Lower lobe of right lung (tissue), 2 donors: ENCODE measurements at places on chromosomes 6 and 20. TPM values are rescaled to one million over a fixed set of nuclear protein-coding genes. Genes with fewer than 3 reads are reported as not detected.

DNA sequence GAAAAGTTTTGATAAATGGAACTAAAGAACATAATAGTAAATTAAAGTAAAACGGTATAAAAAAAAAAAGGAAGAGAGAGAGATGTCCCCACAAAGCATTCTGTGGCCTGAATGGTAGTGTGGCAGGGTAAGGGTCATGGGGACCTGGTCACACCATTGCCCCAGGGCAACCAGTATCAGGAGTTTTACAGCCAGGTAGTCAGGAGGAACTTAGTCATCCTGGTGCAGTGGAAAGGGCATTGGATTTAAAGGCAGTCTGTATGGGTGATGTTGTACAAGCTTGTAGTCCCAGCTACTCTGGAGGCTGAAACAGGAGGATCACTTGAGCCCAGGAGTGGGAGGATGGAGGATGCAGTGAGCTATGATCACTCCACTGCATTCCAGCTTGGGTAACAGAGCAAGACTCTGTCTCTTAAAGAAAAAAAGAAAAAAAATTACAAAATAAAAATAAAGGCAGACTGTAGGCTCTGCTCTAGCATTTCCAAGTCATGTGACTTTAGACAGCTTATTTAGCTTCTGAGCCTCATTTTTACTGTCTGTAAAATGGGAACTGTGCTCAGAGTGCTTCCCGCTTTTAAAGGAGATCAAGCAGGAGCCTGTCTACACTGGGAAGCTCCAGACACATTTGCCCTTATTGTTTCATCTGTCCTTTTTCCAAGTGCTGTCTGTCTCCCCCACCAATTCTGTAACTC is 112.8 kb upstream of the ARMC2 start:
- H3K4me3 ChIP-seq, result no peak overlapping the region

Gene LY6G6D
- total RNA-seq, result not detected

DNA sequence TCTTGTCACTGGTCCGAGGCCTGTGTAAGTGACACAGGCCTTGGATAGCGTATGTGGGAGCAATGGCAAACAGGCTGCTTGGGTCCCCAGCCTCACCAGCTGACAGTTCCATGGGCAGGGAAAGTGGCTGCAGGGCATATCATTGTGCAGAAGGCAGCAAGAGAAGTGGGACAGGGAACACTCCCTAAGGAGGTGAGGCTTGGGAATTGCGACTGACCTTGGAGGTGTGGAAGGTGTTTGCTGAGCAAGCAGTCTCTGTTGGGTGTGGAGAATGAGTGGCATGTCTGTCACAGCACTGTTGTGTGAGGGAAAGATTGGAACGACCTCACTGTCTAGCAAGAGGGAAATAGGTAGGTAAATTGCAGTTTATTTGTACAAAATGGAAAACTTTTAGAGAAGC is 16.8 kb downstream of the POFUT1 start:
- no peak for DNase-seq
- peaks cover 70% of the 10 kb centered on the region for H3K36me3 ChIP-seq
- no peaks in the 10 kb centered on the region for H3K27me3 ChIP-seq
- peaks cover 15% of the 10 kb centered on the region for H3K4me1 ChIP-seq
- no peak overlapping the region for H3K4me3 ChIP-seq
- no peak overlapping the region for H3K27ac ChIP-seq

Gene LCA5
- 7.1 TPM for total RNA-seq

DNA sequence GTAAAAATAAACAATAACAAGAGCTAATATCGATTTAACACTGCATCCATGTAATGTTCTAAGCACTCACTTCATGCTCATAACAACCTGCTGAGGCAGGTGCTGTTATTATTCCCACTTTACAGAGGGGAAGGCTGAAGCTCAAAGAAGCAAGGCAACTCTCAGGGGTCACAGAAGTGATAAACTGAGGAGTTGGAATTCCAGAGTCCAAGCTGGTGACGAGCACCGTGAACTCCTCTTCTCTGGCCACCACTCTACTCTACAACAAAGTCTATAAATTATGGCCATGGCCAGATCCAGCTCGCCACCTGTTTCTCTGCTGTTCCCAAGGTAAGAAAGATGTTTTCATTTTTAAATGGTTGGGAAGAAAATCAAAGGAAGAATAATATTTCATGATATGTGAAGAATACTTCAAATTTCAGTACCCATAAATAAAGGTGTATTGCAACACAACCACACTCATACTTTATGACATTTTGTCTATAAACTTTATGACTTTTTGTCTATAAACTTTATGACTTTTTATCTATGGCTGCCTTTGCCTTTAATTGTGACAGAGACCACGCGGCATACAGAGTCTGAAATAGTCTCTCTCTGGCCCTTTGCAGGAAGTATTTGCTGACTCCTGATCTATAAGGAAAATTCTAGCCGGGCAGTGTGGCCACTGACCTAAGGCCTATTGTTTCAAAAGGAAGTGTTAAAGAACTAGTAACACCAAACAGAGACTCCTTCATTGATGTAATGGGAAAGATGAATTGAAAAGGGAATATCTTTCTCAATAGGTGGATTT is 113.2 kb upstream of the KCNG1 start:
- no peak for DNase-seq
- H3K4me1 ChIP-seq, result no peaks in the 10 kb centered on the region
- H3K4me3 ChIP-seq, result no peak overlapping the region
- H3K27me3 ChIP-seq, result no peaks in the 10 kb centered on the region
- no peak overlapping the region for H3K27ac ChIP-seq
- H3K36me3 ChIP-seq, result no peaks in the 10 kb centered on the region

DNA sequence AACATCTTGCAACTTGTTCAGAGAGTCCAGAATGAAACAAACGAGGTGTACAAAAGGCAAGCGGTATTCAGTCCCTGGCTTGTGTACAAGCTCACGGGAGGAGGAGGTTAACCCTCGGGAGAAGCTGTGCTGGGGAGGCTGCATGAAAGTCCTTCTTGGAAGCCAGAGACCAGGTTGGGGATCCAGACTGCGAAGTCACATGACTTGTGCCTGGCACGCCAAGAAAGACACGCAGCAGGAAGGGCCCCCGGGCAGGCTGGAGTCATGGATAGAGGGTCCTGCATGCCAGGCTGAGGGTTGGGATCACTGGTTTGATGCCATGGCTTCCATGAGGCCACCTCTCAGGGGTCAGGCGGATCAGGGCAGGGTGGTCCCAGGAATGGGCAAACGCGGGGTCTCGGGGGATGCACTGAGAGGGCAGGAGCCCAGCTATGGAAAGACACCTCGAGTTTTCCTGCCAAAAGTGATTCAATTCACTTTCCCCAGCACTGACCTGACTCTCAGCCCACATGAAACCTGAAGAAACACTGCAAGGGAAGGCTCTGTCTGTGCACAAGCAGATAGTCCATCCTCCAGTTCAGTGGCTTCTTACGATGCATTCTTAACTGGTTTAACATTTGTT is 79.4 kb downstream of the DLL1 start:
- no peaks in the 10 kb centered on the region for H3K4me1 ChIP-seq
- H3K36me3 ChIP-seq, result no peaks in the 10 kb centered on the region
- H3K27ac ChIP-seq, result no peak overlapping the region
- DNase-seq, result no peak
- peaks cover 23% of the 10 kb centered on the region for H3K27me3 ChIP-seq
- H3K4me3 ChIP-seq, result no peak overlapping the region

GRCh38 chr6:106790935-106791334 is 161.6 kb downstream of the QRSL1 start:
- no peak overlapping the region for H3K4me3 ChIP-seq
- no peaks in the 10 kb centered on the region for H3K4me1 ChIP-seq
- no peaks in the 10 kb centered on the region for H3K27me3 ChIP-seq

Gene MTRF1L
- total RNA-seq, result 15.6 TPM

DNA sequence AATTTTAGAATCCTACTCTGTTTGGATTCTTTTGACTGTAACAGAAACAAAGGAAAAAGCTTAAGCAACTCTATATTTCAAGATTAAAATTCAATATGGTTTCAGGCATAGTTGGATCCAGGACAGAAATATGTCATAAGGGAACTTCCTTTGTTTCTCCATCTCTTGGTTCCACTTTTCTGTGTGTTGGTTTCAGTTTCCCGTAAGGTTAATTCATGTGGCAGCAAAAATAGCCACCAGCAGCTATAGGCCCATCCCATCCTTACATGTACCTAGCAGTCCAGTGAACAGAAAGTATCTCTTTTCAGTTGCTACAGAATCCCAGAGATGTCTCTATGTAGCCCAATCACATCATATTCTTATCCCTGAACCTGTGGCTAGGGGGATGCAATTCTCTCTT is 8.8 kb upstream of the FAM8A1 start:
- no peak overlapping the region for H3K4me3 ChIP-seq
- no peaks in the 10 kb centered on the region for H3K4me1 ChIP-seq
- H3K36me3 ChIP-seq, result no peaks in the 10 kb centered on the region
- no peak overlapping the region for H3K27ac ChIP-seq
- no peak for DNase-seq

Gene LGSN
- total RNA-seq, result 1.7 TPM

DNA sequence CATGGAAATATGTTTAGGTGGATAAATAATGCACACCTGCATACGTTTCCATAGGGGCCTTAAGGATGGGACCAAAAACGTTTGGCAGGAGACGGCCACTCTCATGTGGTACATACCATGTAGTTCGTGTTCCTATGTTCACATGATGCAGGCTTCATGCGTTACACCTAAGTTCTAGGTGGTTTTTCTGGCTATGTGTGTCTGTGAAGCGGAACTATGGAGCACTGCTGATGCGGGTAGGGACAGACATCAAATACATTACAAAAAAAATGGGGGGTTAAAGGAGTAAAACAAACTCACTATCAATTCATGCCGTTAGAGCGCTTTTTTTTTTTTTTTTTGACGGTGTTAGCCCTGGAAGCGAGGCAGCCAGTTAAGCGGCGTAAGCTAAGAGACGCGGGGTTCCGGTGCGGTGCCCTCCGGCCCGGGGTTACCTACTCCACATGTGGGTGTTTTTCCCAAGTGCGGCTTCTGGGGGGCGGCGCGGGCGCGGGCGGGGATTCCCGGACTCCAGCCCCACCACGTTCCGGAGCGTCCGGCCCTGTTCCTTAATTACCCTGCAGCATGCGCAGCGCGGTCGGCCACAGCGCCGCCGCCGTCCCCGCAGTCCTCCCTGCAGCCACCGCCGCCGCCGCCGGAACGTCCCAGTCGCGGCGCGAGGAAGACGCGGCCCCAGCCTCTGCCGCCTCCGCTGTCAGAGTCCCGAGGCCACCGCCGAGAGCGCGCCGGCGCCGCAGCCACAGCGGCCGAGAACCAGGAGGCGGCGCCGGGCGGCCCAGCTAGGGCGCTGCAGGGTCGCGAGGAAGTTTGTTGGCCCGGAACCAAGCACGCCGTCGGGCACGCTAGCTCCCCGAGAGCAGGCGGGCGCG is 648 bp downstream of the COL19A1 start:
- H3K4me3 ChIP-seq, result peak overlapping the region; percentile 60
- DNase-seq, result peak; percentile 72
- peaks cover 11% of the 10 kb centered on the region for H3K4me1 ChIP-seq
- H3K27ac ChIP-seq, result no peak overlapping the region

DNA sequence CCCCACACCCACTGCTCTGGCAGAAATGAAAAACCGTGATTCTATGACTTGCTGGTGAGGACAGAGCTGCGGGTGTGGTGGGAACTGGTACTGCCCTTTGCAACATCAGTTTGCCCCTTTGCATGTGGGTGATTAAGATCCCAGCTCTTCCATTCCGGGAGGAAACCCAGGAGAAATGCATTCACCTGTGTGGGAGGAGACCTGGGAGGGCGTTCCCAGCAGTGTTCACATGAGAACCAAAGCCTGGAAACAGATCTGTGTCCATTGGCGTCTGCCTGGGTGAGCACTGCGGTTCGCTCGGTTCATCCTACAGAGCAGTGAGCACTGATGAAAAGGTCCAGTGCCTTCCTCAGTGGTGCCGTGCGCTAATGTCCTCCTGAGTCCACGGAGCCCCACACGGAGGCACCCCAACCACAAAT is 89.7 kb downstream of the SMOC2 start:
- H3K4me1 ChIP-seq, result peaks cover 8% of the 10 kb centered on the region
- no peak for DNase-seq
- no peaks in the 10 kb centered on the region for H3K27me3 ChIP-seq
- H3K4me3 ChIP-seq, result no peak overlapping the region
- no peaks in the 10 kb centered on the region for H3K36me3 ChIP-seq
- H3K27ac ChIP-seq, result no peak overlapping the region

GRCh38 chr6:2999618-3000557 is at the start of gene NQO2:
Gene NQO2 (plus strand): TSS chr6:2999894. CDS start chr6:3006553, 6,659 bp downstream.
- H3K27me3 ChIP-seq, result no peaks in the 10 kb centered on the region
- peak; percentile 94 for DNase-seq
- peak within 1 kb of the TSS; percentile 86 for H3K4me3 ChIP-seq
- H3K36me3 ChIP-seq, result peaks cover 7% of the 10 kb centered on the region

Gene DLK2
- total RNA-seq, result 0.53 TPM

DNA sequence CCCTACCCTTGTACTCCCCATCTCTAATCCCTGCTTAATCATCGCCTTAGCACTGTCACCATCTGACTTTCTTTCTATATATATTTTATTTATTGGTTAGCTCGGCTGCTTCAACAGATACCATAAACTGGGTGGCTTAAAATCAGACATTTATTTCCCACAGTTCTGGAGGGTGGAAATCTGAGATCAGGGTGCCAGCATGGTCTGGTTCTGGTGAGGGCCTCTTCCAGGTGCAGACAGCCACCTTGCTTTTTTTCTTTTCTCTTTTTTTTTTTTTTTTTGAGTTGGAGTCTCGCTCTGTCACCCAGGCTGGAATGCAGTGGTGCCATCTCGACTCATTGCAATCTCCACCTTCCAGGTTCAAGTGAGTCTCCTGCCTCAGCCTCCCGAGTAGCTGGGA is 127.5 kb upstream of the ESR1 start:
- no peak overlapping the region for H3K4me3 ChIP-seq
- H3K27ac ChIP-seq, result no peak overlapping the region
- no peak for DNase-seq
- no peaks in the 10 kb centered on the region for H3K27me3 ChIP-seq
- no peaks in the 10 kb centered on the region for H3K36me3 ChIP-seq

DNA sequence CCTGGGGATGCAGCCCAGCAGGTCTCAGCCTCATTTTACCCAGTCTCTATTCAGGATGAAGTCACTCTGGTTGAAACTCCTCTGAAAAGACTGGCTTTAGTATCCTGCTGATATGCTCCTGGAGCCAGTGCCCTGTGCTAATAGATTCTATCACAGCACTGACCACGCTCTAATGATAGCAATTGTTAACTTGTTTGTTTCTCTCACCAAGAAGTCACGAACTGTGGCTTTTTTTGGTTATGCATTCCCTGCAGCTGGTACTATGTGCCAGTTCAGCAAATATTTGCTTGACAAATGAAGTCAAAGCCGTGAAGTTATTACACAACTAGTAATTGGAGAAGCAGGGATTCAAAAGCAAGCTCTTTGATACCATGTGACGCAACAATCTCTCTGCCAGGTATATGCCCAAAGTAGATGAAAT is 754.6 kb downstream of the KIF16B start:
- DNase-seq, result no peak
- H3K4me3 ChIP-seq, result no peak overlapping the region
- no peaks in the 10 kb centered on the region for H3K36me3 ChIP-seq
- H3K27me3 ChIP-seq, result no peaks in the 10 kb centered on the region
- H3K4me1 ChIP-seq, result no peaks in the 10 kb centered on the region
- no peak overlapping the region for H3K27ac ChIP-seq

Gene NKX2-2
- not detected for total RNA-seq

- peak overlapping the region; percentile 66 for H3K27ac ChIP-seq
- H3K4me3 ChIP-seq, result no peak overlapping the region
- H3K36me3 ChIP-seq, result no peaks in the 10 kb centered on the region
- H3K27me3 ChIP-seq, result no peaks in the 10 kb centered on the region
These were observed 134.8 kb upstream of the FOXA2 start for GRCh38 chr20:22719167-22719591.
